ENCODE measurements at places on chromosomes 5 and 9.

DNA sequence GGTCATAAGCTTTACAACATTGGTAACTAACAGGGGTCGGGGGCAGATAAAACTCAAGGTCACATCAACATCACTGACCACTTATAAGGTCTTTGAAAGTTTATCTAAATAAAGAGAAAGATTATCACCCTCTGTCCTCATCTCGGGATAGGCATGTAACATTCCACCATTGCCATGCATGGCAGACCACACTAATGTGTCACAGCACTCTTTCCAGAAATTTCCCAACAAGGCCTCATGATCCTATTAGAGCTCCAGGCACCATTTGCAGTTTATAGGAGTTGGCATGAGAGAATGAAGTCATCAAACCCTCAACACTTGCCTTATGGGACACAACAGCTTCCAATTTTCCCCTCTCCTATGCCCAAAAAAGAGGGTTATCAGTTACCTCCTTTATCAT is 31.9 kb upstream of the ZNF622 start:
- no peak for DNase-seq

DNA sequence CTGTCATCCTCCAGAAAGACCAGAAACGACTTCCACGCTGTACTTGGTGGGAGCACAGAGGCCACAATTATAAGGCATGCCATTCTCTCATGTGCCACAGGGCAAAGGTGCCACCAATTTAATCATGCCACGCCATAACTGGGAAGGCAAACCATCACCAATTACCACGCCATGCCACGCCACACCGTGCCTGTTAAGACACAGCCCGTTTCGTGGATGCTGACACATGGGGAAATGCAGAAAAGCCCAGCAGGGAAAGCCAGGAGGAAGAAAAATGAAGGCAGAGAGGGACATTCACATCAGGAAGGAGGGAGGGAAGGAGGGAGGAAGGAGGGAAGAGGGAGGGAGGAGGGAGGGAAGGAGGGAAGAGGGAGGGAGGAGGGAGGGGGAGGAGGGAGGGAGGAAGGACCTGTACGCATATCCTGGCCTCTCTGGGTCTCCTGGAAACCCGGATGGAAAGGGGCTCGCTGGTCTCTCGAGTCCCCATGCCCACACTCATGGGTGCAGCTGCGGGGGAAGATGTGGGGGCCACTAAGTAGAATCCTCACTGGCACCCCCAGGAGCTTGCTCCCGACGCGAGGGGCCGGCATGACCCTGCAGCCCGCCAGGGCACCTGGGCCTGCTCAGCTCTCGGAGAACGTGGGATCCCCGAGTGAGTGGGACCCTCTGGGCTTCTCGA is 61.7 kb upstream of the UBAC1 start:
- DNase-seq = no peak

- no peak for DNase-seq
These were observed 1364.4 kb upstream of the CDH9 start for GRCh38 chr5:28402590-28403301.

DNA sequence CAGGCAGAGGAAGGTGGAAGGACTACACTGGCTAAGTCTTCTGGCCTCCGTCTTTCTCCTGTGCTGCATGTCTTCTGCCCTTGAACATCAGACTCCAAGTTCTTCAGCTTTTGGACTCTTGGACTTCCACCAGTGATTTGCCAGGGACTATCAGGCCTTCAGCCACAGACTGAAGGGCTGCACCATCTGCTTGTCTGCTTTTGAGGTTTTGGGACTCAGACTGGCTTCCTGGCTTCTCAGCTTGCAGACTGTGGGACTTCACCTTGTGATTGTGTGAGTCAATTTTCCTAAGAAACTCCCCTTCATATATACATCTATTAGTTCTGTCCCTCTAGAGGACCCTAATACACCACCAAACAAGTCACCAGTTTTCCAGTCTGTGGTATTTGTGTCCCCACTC is 9.7 kb upstream of the ANKDD1B start:
- DNase-seq = no peak

GRCh38 chr9:93255994-93256877 is 72.3 kb downstream of the WNK2 start:
- no peak for DNase-seq

- no peak for DNase-seq
These were observed 724 bp downstream of the PRRC2B start for GRCh38 chr9:131394464-131395156.

DNA sequence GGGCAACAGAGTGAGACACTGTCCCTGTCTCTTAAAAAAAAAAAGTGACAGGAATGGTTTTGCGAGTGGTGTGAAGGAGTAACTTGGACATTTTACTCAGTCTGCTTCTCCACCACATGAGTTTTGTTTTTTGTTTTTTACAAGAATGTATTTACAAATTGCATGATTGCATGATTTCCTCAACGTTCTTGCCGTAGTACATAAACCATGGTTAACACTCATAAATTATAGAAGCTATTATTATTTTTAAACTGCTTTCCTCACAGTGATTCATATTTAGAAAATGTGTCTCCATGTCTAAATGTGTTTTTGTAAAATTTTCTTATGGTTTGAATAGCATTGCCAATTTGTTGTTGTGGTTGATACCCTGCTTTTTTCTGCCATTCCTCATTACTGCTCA is 220.0 kb downstream of the GOLPH3 start:
- no peak for DNase-seq

- no peak for DNase-seq
These were observed 198.3 kb downstream of the SREK1 start for GRCh38 chr5:66342341-66342880.

GRCh38 chr9:121284733-121285451 is 16.9 kb downstream of the GSN start:
- DNase-seq = no peak

Measured in iPS DF 19.7 (cell line).